ENCODE measurements at places on chromosomes 13 and 19. TPM values are rescaled to one million over a fixed set of nuclear protein-coding genes. Genes with fewer than 3 reads are reported as not detected.

OR7A5 gene
- not detected for total RNA-seq

KCTD15 gene
- 193 TPM for total RNA-seq

BCAM gene
- 67.7 TPM for total RNA-seq

SHFL gene
- total RNA-seq, result 10.0 TPM

C19orf33 gene
- total RNA-seq, result 165 TPM

DNA sequence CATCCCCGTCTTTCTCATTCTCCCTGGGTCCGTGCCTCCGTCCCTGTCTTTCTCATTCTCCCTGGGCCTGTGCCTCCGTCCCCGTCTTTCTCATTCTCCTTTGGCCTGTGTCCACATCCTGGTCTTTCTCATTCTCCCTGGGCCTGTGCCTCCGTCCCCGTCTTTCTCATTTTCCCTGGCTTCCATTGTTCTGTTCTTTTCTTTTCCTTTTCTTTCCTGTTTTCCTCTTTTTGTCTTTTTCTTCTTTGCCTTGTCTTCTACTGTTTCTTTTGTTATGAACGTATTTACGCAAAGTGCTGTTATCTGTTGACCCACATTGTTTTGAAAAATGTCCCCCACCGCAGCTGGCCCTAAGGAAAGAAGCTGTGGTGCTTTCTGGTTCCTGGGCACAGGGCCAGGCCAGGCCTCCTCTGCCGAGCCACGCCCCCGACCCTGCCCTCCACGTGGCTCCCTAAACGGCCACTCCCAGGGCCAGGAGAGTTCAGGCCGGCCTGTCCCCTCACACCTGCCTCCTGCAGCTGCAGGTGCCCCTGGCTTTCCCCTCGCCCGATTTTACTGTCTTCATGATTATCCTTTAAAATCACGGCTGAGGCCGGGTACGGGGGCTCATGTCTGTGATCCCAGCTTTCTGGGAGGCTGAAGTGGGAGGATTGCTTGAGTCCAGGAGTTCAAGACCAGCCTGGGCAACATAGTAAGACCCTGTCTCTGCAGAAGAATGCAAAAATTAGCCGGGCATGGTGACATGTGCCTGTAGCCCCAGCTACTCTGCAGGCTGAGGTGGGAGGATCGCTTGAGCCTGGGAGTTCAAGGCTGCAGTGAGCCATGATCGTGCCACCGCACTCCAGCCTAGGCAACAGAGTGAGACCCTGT is 14.0 kb upstream of the TMPRSS9 start:
- DNase-seq, result no peak

DNA sequence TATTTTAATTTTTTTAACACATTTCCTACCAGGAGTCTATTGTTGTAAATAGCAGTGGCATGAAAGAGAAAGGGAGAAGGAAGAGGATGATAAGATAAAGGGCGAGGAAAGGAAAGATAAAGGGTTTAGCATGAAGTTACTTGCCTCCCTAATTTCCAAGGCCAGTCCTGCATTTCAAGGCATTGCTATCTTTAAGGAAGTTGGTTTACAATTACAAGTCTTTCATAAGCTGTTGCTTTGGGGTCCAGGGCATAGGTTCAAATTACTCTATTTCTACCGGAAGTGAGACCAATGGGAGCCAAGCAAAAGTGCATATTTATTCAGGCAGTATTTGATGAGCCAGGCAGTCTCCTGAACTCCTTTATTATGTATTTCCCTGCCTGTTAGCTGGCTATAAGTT is 27.7 kb upstream of the UBL3 start:
- DNase-seq, result no peak

DNA sequence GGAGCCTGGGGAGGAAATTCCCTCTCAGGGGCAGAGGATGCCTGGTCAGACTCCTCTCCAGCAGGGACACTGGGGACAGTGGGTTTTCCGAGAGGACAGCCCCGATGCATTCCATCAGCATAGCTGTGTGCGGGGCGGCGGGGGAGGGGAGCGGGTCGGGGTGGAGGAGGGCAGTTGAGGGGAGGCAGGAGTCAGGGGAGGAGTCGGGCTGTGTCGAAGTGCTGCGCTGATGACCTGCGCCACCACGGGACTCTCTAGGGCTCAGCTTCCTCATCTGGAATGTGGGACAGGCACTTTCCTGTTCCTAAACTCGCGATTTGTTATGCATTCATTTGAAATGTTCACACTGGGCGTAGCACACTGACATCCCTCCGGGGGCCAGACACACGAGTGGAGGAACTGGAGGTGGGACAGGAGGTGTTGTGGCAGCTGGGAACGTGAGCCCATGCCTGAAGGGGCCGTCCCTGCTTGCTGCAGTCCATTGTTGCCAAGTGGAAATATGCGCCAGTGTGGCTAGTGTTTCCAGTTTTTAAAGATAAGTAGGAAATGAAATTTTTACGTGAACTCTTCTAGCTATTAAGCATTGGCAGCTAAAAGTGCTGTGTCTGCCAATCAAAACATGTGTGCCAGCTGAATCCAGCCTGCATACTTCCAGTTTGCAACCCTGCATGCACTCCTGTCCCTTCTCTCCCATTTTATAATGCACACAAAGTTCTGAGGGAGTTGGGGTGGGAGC is 43.3 kb downstream of the FLT1 start:
- no peak for DNase-seq

- peak; percentile 25 for DNase-seq
Observed at GRCh38 chr19:34639491-34640085, 37.4 kb downstream of the SCGB2B2 start.

- peak; percentile 44 for DNase-seq
Observed at GRCh38 chr19:54208784-54209057, 8.1 kb downstream of the RPS9 start.

GRCh38 chr19:54153731-54154326 is 5.7 kb downstream of the LENG1 start:
- no peak for DNase-seq

GRCh38 chr13:91747186-91747585 is 348.8 kb downstream of the GPC5 start:
- no peak for DNase-seq

- no peak for DNase-seq
Observed at GRCh38 chr13:48593536-48593935, 60.2 kb upstream of the CYSLTR2 start.

DNA sequence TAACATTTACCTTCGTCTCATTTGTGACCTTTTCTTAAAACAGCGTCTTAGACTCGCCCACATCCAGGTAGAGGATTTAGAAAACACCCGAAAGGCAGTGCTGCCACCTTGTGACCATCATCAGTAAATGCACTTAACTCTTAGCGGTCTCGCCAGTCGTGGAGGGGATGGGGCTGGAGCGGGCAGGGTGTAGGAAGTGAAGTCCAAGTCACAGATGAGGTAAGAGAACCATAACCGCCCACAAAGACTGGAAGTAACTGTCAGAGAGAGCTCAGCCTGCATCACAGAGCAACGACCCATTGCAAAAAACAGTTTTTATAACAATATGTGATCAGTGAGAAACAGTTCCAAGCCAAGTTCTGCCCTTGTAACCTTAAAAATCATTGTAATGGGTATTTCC is 10.7 kb upstream of the CEACAM3 start:
- DNase-seq, result peak; percentile 62

- DNase-seq, result no peak
Observed at GRCh38 chr19:48918801-48919247, 14.7 kb upstream of the DHDH start.

- no peak for DNase-seq
Observed at GRCh38 chr19:6232601-6233055, 47.1 kb downstream of the MLLT1 start.

GRCh38 chr13:100130930-100131511 is 42.1 kb downstream of the PCCA start:
- no peak for DNase-seq

- no peak for DNase-seq
Observed at GRCh38 chr19:38199340-38199739, 24.7 kb downstream of the DPF1 start.

DNA sequence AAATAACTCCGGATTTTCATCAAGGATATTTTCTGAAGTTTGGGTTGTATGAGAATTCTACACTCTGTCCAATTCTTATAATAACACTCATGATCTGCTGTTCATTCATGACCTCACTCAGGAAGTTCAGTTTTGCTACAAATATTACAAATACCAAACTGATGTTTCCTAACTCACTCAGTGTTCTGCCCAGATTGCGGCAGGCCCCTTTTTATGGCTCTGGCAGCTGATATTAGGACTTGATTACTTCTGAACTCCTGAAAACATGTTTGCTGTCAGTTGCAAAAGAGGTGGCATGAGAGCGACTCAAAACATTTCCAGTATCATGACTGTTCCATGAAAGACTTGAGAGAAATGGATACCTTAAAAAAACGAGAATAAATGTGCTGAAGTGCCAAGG is 188.0 kb downstream of the RGCC start:
- no peak for DNase-seq

DNA sequence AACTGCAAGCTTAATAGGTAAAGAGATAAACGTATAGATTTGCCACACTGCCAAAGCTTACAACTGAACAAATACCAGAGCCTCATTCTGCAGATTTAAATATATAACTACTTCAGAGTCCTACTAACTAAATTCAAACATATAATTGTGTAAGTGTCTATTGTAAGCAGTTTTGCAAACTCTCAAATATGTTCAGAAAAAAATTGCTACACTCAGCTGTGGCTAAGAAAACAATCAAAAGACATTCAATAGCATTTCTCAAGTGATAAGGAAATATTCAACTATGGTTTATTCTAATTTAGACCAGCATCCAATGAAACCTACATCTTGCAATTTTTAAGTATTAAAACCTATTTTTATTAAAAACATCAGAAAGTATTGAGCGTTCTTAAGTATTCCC is 202.4 kb downstream of the KCTD12 start:
- no peak for DNase-seq

DNA sequence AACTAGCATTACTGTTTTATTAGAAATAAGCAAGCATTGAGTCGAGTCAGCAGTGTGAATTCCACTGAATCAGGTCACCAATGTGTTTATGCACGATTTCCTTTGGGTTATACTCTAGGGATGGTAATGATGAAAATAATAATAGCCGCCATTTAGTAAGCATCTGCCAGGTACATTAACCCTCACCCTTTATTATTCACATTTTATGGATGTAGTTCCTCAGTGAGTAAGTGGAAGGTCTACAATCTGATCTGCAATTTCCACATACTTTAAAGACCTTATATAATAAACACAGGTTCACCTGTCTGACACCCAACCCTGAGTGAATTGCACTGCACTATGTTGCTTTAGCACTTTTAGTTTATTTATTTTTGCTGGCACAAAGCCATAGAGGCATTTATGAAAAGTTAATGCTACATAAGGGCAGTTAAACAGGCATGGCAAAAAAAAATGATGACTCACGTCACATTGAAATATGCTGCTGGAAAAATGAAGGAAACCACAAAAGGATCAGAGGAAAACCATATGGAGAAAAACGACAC is 122.4 kb downstream of the TRPC4 start:
- DNase-seq, result peak; percentile 83

DNA sequence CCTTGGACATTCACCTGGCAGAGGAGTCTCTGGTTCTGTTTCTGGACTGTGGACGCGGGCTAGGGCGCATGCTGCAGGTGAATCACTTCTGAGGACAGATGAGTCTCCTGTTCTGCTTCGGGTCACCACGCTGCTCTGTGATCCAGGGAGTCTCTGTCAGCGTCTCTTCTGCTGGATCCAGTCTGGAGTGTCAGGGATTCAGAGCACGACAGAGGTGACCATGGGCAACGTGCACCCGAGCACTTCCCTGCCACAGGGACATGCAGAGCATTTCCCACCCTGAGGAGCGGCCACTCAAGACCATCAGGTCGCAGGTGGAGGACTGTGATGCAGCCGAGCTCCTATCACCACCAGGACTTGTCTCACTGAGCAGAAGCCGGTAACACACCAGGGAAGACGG is 24.4 kb upstream of the LILRA2 start:
- DNase-seq, result no peak

DNA sequence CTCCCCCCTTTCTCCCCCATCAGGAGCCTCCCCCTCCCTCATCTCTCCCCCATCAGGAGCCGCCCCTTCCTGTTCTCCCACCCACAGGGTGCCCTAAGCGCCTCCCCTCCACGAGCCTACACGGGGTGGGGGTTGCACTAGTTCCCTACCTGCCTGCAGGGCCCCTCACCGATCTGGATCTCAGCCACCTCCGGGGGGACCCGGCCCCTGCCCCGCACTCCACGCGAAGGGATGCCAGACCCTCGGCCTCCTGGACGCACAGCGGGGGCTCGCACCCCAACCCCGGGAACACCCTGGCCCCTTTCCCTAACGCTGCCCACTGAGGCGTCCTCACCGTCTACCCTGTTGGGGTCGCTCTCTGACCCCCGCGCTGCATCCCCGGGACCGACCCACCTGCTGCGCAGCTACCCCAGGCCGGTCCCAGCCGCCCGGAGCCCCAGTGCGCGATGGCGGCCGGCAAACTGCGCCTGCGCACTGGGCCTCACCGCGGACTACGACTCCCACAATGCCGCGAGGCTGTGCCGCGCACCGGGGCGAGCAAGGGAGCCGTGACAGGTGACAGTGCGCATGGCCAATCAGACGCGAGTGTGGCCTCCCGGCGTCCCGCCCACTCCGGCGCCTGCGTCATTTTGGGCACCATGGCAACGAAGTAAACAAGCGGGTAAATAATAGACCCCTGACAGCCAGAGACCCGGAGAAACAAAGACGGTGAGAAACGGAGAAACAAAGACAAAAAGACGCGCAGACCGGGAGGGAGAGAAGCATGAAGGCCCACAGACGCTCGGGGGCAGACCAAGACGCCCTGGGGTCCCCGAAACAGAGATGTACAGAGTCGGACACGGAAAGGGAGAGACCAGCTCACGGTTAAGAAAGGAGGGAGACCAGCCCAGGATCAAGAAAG is at the start of gene ZSCAN18:
ZSCAN18 (minus strand) TSS at position 451 of the 901 bp plus-strand sequence. CDS start 7,964 bp downstream, outside the sequence.
- DNase-seq, result peak; percentile 91

DNA sequence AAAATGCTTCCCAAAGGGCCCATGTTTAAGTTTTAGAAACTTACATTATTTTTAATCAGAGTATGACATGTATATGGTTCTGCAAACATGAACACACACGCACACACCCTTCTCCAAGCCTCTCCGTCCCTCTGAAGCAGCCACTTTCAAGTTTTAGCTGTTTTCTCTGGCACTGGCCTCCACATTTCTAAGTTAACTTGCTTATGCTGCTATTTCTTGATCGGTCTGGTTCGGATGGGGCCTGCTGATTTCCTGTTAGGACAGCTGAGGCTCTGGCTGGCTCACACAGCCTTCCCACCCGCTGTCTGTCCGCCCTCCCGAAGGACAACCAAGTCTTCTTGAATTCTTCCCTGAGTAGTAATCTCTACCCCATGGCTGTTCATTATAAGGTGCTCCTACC is 4.4 kb downstream of the SPC24 start:
- DNase-seq, result no peak

DNA sequence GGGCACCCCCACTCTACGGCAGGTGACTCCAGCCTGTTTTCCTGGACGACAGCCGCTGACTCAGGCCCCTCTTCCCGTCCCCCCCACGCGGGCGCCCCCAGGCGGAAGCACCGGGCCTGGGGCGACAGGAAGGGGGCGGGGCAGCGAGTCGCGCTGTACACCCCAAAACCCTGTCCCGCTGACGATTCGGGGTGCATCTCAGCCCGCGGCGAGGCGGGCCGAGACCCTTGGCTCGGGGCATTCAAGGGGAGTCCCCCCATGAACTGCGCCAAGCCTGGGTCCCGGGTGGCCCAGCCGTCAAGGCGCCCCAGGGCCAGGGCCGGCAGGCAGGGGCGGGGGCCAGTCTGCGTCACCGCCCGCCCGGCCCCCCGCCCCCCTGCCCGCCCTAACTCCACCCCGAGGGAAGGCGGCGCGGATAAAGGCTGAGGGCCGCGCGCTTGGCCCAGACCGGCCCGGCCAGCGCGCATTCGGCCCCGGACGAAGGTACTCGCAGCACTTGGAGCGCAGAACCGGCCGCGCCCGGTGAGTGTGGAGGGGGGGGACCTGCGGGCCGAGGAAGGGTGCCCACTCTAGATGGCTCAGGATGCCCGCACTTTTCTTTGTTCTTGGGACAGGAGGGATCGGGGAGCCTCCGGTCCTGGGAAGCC is at the start of gene MIDN:
MIDN (plus strand) TSS at position 445 of the 647 bp plus-strand sequence. CDS start 1,714 bp downstream, outside the sequence.
- peak; percentile 83 for DNase-seq

- no peak for DNase-seq
Observed at GRCh38 chr19:39106194-39106593, 19.4 kb upstream of the PAK4 start.
